ENCODE measurements at places on chromosomes 2 and 18. TPM values are rescaled to one million over a fixed set of nuclear protein-coding genes. Genes with fewer than 3 reads are reported as not detected.

The CHCHD5 gene
- 27.1 TPM for total RNA-seq

The AKAIN1 gene
- total RNA-seq, result not detected

The BZW1 gene
- total RNA-seq, result 580 TPM

The ASB18 gene
- not detected for total RNA-seq

The SERPINB8 gene
- 17.1 TPM for total RNA-seq

The DSEL gene
- total RNA-seq, result 1.4 TPM

The POTEC gene
- total RNA-seq, result not detected

Measured in airway epithelial cell (primary cell).